ENCODE measurements at places on chromosomes 7 and 10. TPM values are rescaled to one million over a fixed set of nuclear protein-coding genes. Genes with fewer than 3 reads are reported as not detected.

TBATA gene
- not detected for total RNA-seq

SDK1 gene
- total RNA-seq, result 1.7 TPM

COL26A1 gene
- total RNA-seq, result not detected

CALML3 gene
- not detected for total RNA-seq

VSTM4 gene
- not detected for total RNA-seq

ADRB1 gene
- total RNA-seq, result not detected

HTR5A gene
- total RNA-seq, result not detected

PIK3AP1 gene
- 7.0 TPM for total RNA-seq

All from naive thymus-derived CD4-positive, alpha-beta T cell (primary cell).